Renal cortex interstitium (tissue), 15 donors: ENCODE measurements at places on chromosomes 16 and 17. TPM values are rescaled to one million over a fixed set of nuclear protein-coding genes. Genes with fewer than 3 reads are reported as not detected.

GRCh38 chr16:53689636-53690035 is 14.0 kb downstream of the RPGRIP1L start:
- no peak for DNase-seq

- no peak for DNase-seq
These were observed 35.5 kb upstream of the STAC2 start for GRCh38 chr17:39261286-39261685.

The APRT gene
- 97.3 TPM for polyA plus RNA-seq

- no peak for DNase-seq
These were observed 64.4 kb downstream of the KSR1 start for GRCh38 chr17:27520491-27521185.

The BIRC5 gene
- 35.5 TPM for polyA plus RNA-seq

The CLEC19A gene
- 0.27 TPM for polyA plus RNA-seq

- no peak for DNase-seq
These were observed 238.7 kb downstream of the RBFOX1 start for GRCh38 chr16:7571366-7571765.

The TAT gene
- 0.11 TPM for polyA plus RNA-seq

DNA sequence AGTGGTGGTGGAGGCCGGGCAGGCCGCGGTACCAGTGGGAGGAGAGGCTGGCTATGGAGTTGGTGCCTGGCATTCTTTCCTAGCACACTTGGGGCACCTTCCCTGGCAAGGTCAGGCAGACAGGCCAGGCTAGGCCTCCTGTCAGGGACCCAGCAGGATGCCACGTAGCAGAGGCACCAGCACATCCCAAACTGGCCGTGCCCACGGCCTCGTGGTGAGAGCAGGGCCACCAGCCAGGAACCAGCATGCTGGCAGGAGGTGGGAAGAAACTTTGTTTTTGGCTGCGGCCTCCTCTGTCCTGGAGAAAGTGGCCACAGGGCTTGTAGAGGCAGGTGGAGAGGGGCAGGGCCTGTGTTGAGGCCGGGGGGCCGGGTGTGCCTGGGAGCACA is 57.6 kb upstream of the CBFA2T3 start:
- DNase-seq: no peak

The C16orf92 gene
- polyA plus RNA-seq: not detected

- DNase-seq: no peak
These were observed 3.9 kb downstream of the HS3ST3A1 start for GRCh38 chr17:13597723-13598347.

The NPIPA8 gene
- polyA plus RNA-seq: 2.8 TPM

The RHBDL3 gene
- polyA plus RNA-seq: 1.3 TPM

DNA sequence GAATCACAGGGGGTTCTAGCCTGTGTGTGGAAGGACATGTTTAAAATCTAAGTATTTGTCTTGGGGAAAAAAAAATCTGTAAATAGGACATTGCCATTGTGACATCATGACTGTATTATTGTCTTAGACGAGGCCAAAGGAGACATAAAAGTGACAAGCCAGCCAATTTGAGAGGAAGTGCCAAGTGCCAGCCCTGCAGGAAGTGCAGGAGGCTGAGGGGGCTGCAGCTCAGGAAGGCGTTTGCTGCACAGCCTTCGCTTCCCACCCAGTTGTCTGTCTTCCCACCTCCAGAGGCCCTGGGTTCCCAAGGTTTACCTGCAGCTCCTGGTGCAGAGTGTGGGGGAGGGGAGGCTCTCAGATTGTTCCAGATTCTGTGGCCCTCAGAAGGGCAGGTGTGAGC is 1.3 kb downstream of the ADCY7 start:
- DNase-seq: no peak

GRCh38 chr16:20247076-20247475 is 80.2 kb downstream of the GP2 start:
- DNase-seq: no peak

- no peak for DNase-seq
These were observed 19.7 kb upstream of the ARHGAP17 start for GRCh38 chr16:25034911-25035310.

The ZNF205 gene
- 18.0 TPM for polyA plus RNA-seq

- DNase-seq: no peak
These were observed 64.5 kb downstream of the MPRIP start for GRCh38 chr17:17106756-17107155.

The TMEM231 gene
- polyA plus RNA-seq: 24.9 TPM

- no peak for DNase-seq
These were observed 671 bp upstream of the TOP2A start for GRCh38 chr17:40418428-40418706.

- no peak for DNase-seq
These were observed 31.7 kb downstream of the CNGB1 start for GRCh38 chr16:57938936-57939871.

DNA sequence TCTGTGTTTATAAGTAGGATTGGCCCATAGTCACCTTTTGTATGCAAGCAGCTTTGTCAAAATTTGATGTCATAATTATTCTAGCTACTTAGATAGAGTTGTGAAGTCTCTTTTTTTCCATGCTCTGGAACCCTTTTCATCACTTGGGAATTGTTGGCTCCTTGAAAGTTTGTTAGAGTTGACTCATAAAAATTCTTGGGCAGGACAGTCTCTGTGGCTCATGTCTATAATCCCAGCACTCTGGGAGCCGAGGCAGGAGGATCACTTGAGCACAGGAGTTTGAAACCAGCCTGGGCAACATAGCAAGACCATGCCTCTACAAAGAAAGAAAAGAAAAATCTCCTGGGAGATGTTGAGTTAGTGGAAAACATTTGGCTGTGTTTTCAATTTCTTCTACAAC is 45.7 kb upstream of the MRC2 start:
- no peak for DNase-seq

DNA sequence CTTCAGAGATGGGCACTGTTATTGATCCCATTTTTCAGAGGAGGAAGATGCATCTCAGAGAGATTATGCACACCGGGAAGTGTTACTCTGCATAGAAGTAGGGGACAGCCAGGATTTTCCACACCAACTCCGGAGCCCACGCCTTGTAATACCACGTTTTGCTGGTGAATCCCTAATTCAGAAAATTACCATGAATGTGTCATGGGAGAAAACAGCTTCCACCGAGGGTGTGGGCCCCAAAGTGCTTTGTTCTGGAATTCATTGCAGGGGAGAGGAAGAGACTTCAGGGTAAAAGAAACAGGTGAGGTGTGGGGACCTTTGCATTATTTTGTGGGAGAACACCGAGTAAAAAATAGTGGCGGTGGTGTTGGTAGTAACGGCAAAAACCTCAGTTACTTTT is 1051.4 kb upstream of the RBFOX1 start:
- no peak for DNase-seq

DNA sequence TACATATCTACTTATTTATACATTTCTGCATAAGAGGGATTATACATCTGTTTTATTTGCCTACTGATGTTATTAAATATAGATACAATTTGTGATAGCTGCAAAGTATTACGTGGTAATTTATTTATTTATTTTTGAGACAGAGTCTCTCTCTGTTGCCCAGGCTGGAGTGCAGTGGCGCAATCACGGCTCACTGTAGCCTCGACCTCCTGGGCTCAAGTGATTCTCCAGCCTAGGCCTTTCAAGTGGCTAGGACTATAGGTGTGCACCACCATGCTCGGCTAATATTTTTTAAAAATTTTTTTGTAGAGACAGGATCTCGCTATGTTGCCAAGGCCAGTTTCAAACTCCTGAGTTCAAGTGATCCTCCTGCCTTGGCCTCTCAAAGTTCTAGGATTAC is 35.5 kb downstream of the NFAT5 start:
- no peak for DNase-seq

- no peak for DNase-seq
These were observed 1.1 kb downstream of the MAPK3 start for GRCh38 chr16:30121741-30122571.

GRCh38 chr16:47568351-47568750 is 107.2 kb downstream of the PHKB start:
- no peak for DNase-seq

- no peak for DNase-seq
These were observed 275.0 kb upstream of the DYNLRB2 start for GRCh38 chr16:80265624-80266306.

DNA sequence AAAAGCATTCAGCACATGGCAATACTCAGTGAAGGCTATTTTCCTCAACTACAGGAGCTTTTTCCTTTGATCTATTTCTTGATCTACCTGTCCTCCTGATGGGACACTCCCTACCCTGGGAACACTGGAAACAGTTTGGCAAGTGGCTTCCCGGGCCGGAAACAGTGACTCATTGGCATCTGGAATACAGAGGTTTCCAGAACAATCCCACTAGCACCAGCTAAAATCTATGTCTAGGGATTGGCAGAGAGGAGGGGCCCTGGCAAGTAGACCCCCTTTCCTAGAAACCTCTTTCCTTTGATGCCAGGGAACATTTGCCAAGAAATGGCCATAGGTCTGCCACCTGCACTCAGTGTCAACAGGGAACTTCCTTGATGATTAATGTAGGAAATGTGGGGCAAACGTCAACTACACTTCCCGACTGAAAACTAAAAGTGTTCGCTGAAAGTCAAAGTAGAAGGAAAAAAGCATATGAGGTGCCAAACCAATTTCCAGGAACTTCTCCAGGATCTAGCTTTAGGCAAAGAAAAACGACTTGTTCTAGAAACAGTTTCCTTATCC is 30.4 kb upstream of the FBXW10B start:
- DNase-seq: no peak

The TMEM98 gene
- polyA plus RNA-seq: 226 TPM

- DNase-seq: no peak
These were observed 3.1 kb downstream of the ABCA5 start for GRCh38 chr17:69323806-69324205.

DNA sequence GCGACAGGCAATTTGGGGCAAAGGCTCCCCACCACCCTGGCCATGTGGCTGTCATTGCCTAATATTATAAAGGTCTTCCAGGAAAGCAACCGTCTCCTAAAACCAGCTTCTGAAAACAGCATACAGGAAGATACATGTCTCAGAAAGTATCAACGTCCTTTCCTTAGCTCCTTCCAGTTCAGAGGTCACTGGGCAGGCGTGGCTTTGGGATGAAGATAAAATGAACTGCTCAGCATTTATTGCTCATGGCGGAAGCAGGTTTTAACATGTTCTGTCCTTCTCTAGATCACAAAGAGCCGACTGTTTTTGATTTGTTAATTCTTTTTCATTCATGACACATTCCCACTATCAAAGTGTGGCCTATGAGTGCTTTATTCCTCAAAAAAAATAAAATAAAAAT is 8.0 kb downstream of the CFAP20 start:
- no peak for DNase-seq

DNA sequence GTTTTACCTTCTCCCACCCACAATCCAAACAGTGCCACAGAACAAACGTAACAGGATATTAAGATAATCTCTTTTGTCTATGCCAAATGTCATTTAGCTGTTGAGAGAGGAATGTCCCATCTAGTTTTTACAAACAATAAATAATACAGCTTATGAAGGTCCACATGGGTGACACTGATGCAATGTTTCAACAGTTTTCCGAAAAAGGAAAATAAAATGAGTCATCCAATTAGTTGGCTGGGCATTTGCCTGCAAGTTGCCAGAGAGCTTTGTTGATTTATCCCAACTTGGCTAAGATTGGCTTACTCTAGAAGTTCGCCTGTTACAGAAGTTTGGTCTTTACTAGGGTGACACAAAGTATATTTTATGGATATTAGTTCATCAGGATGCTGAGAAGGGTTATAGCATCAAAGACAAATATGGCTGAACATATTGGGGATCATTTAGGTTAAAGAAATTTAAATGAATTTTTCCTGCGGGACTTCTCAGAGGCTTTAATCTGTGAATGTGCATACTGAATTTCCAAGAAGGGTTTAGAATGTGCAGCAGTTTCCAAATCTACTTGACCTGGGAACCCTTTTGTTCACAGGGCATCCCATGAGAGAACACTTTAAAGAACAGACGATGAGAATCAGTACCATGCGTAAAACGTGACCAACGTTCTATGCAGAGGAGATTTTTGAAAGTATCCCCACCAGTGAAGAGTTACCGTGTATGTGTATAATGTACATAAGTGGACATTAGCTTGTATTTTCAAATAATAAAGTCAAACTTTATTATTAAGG is 73.1 kb downstream of the CDH13 start:
- DNase-seq: no peak

GRCh38 chr17:34255381-34255732 is 272 bp downstream of the CCL2 start:
- no peak for DNase-seq

The TPSD1 gene
- 0.95 TPM for polyA plus RNA-seq

DNA sequence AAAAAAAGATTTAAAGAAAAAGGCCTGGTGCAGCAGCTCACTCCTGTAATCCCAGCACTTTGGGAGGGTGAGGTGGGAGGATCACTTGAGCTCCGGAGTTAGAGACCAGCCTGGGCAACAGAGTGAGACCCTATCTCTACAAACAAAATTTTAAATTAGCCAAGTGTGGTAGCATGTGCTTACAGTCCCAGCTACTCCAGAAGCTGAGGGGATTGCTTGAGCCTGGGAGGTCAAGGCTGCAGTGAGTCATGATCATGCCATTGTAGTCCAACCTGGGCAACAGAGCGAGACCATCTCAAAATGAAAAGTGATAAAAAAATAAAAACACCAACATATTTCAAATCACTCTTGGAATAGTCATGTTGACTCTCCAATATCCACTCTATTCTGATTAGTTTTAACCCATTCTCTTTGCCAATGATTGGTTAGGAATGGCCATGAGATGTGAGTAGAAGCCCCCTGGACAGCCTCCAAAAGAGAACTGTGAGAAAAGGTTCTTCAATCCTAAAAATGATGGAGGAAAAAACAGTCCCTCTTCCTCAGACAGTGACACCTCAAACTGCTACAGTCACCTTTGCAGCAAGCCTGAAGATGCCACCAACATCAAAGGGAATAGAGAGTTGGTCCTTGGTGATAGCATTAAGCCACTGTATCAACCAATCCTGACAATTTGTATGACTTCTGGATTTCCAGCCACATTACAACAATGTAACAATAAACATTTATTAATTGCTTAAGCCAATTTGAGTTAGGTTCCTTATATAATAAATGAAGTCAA is 2.9 kb upstream of the KANSL1 start:
- no peak for DNase-seq

The KRT37 gene
- polyA plus RNA-seq: not detected

DNA sequence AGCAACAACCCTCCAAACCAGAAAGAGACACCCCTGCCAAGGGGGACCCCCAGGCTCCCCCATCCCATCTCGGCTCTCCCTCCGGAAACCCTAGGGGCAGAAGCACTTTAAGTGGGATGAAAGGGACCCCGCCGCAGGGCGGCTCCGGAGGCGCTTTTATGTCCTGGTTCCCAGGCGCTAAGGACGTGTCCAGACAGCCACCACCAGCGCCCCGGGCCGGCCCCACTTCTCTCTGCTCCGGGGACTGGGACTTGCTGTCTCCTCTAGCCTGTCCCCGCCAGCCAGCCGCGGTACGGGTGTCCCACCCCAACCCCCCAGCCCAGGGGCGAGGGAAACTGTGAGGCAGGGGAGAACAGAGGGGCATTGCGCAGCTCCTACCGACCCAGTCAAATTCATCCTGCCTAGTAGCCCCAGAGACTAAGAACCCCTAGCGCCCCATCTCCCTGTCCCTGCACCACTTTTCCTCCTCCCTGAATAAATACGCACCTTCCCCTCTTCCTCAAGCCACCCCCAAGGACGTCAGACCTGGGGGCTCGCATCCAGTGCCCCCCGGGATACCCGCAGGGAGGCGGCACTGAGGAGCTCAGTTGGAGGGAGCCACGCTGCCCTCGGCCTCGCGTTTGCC is 4.1 kb downstream of the SP6 start:
- DNase-seq: no peak
